ENCODE measurements at places on chromosomes 16 and 17.

- DNase-seq, result no peak
Measured at GRCh38 chr16:27098366-27099049, 31.8 kb downstream of the C16orf82 start.

- no peak for DNase-seq
Measured at GRCh38 chr17:64155751-64156544, 26.0 kb upstream of the ERN1 start.

- DNase-seq, result no peak
Measured at GRCh38 chr16:77332792-77333191, 102.0 kb downstream of the ADAMTS18 start.

DNA sequence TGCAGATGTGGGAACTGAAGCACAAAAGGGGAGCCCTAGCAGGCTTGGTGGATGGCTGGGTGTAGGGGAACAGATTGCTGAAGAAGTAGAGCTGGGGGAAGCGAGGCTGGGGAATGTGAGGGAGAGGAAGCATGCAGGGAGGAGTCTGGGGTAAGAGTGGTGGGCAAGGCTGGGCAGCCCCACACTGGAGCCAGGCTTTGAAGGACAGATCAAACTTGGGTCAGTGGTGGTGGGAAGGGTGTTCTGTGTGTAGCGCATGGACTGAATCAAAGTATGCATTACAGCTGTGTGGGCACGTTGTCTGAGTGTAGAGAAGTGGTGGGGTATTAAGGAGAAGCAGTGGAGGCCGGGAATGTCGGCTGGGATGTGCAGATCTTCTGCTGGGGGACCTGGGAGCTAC is 116.0 kb downstream of the CYLD start:
- DNase-seq, result no peak

DNA sequence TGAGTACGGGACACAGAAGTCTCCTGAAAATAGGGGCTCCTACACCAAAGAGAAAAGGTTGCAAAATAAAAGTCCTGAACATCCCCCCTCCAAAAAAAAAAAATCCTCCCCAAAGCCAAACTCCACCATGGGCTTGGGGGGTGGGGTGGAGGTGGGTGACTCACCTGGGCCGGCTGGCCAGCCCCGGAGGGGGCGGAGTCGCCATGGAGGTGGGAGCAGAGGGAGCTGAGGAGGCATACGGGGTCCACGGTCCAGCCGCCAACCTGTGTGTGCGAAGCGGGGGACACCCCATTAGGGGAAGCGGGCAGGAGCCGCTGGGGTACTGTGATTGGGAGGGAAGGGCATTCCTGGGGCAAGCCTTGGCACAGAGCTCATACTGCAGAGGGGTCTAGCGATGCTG is 31.0 kb downstream of the SRCIN1 start:
- no peak for DNase-seq

DNA sequence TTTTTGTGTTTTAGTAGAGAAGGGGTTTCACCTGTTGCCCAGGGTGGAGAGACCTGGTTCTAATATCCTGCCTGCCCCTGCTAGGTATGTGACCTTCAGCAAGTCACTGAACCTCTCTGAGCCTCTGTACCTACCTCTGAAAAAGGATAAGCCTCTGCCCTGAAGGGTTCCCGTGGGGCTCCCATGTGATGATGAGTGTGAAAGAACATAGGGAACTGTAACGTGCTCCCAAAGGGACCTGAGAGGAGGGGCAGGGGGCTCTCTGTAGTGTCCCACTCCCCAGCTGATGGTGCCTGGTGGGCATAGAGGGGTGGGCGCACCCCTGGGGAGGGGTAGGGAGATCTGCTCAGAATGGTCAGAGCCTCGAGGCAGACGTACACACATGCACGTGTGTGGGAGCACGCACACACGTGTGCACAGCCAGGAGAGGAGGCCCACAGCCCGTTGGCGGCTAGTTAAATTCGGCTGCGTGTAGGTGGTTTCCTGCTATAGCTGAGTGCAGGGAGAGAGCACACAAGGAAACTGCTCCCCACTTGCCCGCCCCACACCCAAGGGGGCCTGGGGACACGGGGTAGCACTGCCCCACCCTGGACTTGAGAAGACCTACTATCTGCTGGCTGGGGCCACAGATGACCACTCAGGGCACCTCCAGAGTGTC is 6.7 kb downstream of the KCNH4 start:
- no peak for DNase-seq

DNA sequence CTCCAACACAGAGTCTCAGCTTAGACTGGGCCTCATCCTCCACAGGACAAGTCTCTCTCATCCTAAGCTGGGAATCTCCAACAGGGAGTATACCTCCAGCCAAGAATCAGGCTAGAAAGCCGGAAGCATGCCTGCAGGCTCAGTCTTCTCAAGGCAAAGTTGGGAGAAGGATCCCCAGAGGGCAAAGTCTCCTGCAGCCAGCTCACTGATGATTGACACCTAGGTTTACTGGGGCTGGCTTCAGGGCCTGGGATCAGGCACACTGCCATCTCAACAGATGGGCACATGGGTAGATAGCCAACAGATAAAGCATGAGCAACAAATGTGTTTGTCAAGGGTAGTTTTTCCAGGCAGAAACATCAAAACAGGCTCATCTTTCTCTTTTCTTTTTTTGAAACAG is 56.1 kb upstream of the TOX3 start:
- DNase-seq, result no peak

- no peak for DNase-seq
Measured at GRCh38 chr17:4827399-4827798, 5.7 kb upstream of the MINK1 start.

DNA sequence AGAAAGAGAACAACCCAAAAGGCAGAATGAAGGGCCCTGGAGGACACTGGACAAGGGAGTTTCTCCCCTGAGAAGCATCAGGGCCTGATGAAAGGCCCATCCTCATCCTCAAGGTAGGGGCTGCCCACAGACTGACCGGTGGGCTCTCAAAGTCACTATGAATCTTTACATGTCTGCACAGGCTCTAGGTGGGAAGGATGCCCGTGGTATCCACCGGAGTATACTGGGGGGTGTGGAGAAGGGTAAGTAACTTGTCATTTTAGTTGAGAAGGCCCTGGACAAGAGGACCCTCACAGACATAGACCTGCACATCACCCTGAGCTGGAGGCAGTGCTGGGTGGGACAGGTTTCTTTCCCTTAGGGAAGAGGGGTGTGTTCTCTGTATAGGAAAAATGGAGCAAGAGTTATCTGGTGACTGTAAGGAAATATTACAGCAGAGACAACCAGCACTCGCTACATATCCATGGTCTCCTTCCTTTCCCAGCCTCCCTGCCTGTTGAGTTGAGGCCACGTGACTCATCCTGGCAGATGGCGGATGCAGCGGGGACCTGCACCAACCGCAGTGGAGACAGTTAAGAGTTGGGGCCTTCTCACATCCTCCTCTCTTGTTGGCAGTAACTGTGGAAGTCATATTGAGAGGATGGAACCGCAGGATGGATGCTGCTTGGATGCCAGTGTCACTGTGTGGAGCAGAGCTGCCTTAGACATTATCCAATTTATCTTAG is 45.6 kb upstream of the KCNJ12 start:
- no peak for DNase-seq

DNA sequence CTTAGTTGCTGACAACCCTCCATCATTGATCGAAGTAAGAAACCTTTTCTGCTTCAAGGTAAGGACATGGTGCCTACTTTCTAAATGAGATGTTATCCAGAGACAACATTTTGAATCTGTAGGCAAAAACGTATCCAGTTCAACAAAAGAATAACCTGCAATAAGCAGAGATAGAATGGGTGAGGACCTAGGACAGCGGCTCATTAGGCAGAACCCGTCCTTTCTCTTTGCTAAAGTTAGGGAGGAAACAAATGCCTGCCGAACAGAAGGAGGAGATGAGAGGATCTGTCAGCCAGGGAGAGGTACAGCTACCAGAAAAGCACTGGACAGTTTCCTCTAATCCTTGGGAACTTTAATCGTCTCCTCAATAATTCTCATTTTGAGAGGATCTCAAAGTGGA is 183.3 kb downstream of the CDH13 start:
- DNase-seq, result no peak

DNA sequence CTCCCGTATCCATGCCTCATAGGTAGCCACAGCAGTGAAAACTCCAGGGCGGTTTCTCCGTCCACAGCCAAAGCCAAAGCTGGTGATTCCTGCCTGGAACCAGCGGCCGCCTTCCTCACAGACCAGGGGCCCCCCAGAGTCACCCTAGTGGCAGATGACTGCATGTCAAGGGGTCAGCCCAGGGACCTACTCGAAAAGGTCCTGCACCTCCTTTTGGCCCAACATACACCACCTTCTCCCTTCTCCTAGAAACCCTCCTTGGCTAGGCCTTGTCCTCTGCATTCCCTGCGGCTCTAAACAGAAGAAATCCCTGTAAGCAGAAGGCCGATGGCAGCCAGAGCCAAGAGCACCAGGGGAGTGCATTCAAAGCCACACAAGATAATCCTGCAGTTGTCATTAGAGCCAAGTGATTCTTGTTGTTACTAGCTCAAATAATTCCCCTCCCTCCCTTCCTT is 6.1 kb downstream of the PRSS36 start:
- no peak for DNase-seq

GRCh38 chr16:65775829-65776228 is 590.7 kb upstream of the CDH5 start:
- no peak for DNase-seq

DNA sequence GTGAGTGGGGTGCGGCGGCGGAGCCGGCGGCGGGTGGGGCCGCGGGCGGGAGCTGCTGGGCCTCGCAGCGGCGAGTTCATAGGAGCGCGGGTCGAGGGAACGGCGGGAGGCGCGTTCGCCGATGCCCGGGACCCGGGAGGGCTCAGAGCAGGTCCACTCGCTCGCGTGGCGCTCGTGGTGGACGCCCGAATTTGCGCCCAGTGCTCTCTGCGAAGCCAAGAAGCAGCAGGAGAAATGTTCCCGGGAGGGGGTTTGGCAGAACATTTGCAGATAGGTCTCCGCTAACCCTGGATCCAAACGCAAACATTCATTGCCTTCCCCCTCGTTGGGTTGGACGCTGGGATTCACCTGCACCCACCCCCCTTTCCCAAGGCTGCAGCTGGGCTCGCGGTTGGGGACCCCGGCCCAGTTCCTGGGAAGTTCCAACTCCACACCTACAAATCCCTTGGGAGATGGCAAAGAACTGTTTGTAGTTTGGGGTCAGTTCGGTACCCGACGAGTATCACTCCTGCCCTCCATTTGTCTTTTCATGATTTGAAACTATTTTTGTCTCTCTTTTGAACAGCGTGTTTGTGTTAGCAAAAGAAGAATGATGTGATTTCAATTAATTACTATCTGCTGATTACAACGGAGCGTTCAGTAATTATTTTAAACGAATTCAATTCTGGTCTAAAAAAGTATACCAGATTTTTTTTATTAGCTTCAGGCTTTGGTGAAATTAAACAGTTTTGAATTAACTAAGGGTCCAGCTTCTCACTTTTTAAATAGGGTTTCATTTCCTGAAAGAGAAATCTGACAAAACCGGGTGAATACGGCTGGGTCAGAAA is 2.3 kb downstream of the NTN1 start:
- no peak for DNase-seq

GRCh38 chr17:83012200-83012785 is 67.1 kb upstream of the METRNL start:
- DNase-seq, result no peak

- DNase-seq, result no peak
Measured at GRCh38 chr17:67920212-67920611, 76.1 kb downstream of the C17orf58 start.

DNA sequence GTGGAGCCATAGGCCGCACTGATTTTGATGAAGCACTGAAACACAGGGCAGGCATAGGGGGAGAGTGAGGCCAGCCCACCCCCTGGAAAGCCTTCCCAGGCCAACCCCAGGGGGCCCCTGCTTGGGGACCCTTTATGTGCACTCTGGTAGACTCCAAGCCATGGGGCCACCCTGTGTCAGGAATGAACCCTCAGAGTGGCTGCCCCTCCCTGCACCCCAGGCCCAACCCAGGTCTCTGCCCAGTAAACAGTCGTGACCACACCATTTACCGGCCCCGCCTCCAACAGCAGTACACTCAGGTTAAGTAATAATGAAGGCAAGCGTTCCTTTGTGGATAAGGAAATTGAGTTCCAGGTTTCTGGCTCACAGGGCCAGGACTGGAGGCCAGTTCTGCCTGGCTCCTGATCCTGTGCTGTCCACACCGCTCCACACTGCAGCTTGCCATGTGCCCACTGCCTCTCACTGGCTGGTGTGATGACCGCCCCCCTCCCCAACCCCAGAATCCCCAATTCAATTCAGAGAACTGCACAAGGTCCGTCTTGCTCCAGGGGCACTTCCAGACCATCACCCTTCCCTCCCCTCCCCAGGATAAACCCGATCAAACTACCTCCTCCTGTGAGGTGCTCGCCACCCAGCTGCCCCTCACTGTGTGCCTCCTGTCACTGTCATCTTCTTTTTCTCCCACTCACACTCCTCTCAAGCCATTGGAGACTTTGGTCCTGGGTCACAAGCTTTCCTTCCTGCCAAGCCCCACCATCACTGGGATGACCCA is 13.6 kb downstream of the PIMREG start:
- no peak for DNase-seq

DNA sequence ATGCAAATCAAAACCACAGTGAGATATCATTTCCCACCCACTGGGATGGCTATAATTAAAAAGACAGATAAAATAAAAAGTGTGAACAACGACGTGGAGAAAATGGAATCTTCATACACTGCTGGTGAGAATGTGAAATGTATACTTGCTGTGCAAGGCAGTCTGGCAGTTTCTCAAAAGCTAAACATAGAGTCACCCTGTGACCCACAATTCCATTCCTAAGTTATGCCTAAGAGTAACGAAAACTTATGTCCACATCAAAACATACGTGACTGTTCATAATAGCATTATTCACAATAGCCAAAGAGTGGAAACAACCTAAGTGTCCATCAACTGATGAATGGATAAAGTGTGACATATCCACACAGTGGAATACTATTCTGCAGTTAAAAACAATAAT is 38.1 kb upstream of the VPS4A start:
- DNase-seq, result no peak

GRCh38 chr16:58299757-58300349 is 5.0 kb upstream of the PRSS54 start:
- DNase-seq, result no peak
